ENCODE measurements at places on chromosomes 1 and 21. TPM values are rescaled to one million over a fixed set of nuclear protein-coding genes. Genes with fewer than 3 reads are reported as not detected.

The CACNA1S gene
- total RNA-seq = not detected

The CFAP141 gene
- total RNA-seq = not detected

The RGS1 gene
- 28.0 TPM for total RNA-seq

The SLC1A7 gene
- not detected for total RNA-seq

The RGSL1 gene
- not detected for total RNA-seq

The NHLH1 gene
- total RNA-seq = not detected

Measured in uterus (tissue), 4 donors.